ENCODE measurements at places on chromosomes 1 and 21.

DNA sequence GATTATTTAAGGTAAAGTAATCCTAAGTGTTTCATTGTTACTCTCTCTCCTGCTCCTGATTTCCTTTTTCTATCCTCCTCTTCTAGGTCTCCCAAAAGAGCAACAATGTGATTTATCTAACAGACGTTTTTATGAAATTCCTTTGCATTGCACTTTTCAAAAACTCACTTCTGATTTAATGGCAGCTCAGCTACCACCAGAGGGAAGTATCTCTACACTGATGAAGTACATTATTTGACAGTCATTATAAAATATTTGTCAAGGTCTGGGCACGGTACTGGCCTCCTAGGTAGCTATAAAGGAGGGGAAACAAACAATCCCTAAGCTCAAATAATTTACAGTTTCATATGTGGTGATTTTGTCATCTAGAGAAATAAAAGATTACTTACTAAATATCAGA is 15.6 kb downstream of the TMPRSS15 start:
- DNase-seq: no peak

- DNase-seq: no peak
Measured at GRCh38 chr1:204454476-204454875, 40.1 kb downstream of the PIK3C2B start.

GRCh38 chr1:107669996-107670395 is 295.0 kb downstream of the VAV3 start:
- no peak for DNase-seq

DNA sequence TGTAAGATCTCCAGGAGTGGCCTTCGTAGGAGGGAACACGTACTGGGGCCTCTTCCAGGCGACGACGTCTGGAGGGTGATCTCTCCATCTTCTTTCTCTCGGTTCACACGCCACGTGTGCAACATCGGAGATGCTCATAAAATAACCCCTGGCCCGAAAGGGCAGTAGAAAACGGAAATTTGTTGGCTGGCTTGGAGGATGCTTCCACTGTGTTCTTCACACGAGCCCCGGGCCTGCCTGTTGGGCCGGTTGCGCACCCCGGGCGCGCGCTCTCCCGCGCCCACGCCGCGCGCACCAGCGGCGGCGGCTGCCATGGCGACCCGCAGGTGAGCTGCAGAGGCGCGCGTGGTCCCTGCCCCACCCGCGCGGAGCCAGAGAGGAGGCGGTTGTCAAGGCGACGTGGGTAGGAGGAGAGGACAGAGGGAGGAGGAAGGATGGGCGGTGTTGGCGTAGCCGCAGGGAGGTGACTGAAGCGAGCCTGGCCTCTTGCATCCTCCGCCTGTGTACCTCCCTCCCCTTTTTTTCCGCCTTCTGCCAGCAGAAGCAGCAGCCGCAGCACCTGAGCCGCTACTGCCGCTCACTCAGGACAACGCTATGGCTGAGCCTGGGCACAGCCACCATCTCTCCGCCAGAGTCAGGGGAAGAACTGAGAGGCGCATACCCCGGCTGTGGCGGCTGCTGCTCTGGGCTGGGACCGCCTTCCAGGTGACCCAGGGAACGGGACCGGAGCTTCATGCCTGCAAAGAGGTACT is at the start of gene ELAPOR1:
TSS of gene ELAPOR1 (plus strand) at position 526 of the 752 bp plus-strand sequence. CDS start at position 595, 69 bp downstream.
- DNase-seq: peak; percentile 95

GRCh38 chr1:230169454-230170152 is 102.6 kb downstream of the GALNT2 start:
- no peak for DNase-seq

DNA sequence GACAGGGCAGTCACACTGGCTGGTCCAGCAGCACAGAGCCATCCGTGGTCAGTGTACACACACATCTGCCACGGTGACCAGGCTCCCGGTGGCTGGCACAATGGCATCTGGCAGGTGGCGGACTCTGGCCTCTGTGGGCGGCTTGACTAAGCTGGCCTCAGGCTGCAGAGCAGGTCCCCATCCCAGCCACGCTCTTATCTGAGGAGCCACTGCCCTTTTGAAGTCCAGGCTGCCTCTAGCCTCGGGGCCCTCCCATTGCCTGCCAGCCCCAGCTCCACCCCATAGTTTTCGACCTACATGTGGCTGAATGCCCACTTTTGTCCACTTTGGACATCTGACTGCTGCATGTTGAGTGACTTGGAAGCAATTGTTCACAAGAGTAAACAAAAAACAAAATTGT is 29.9 kb upstream of the EDN2 start:
- no peak for DNase-seq

- DNase-seq: no peak
Measured at GRCh38 chr1:57839067-57839466, 415.2 kb upstream of the DAB1 start.

DNA sequence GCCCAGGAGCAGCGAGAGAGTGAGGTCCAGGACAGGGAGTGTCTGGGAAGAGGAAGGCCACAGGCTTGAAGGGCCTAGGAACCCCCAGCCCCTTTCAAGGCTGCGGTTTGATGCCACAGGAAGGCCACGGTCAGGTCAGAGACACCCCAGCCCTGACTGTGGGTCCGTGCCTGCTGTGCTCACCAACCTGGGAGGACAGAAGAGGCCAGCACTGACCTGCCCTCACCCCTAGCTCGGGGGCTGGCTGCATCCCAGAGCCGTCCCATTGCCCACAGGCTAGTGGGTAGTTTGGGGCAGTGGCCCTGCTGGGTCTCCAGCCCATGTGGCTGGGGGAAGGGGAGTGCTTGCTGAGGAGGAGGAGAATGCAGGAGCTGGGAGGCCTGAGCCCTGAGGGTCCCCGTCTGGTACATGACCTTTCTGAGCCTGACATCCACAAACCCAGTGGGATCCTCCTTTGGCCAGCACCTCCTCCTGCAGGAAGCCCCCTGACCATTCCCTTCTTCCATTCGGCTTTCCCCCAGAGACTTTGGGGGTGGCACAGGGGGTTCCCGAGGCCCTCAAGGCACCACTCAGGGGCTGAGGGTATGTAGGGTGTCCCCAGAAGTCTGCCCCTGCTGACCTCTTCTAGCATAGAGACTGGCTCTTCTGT is 54.3 kb downstream of the WNT9A start:
- DNase-seq: no peak

All from CD4-positive, alpha-beta T cell treated with Interleukin-12 subunit alpha and Interleukin-12 subunit beta, for 1 hour (primary cell).